ENCODE measurements at places on chromosomes 7 and 10.

DNA sequence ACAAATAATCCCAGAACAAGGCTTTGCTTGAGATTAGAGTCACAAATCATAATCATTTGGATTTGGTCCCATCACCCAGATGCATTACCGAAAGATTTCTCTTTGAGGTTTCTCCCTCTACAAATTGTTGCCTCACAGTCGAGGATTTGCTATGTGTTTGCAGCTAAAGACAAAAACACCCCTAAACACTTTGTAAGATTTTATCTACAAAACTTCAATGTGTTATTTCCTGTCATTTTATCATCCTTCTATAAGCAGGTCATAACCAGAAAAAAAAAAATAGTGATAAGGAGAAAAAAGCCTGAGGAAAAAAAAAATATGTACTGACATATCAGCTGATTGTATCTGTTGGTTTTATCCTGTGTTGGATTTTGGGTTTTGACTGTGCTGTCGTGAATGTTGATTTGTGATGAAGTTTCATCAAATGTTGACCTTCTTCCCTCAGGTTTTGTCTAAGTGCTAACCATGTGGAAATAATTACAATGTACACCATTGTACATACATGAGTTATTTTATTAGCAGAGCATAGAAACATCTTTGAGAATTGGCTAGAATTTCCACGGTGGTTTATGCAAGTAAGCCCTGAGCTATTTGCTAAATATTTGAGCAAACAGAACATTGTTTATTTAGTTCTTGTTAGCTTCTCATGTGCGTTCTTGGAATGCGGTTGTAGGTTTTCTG lies 274.4 kb downstream of the NEBL start:
- no peak for DNase-seq

- DNase-seq, result no peak
Observed at GRCh38 chr10:110568055-110568735, 700 bp downstream of the SMC3 start.

DNA sequence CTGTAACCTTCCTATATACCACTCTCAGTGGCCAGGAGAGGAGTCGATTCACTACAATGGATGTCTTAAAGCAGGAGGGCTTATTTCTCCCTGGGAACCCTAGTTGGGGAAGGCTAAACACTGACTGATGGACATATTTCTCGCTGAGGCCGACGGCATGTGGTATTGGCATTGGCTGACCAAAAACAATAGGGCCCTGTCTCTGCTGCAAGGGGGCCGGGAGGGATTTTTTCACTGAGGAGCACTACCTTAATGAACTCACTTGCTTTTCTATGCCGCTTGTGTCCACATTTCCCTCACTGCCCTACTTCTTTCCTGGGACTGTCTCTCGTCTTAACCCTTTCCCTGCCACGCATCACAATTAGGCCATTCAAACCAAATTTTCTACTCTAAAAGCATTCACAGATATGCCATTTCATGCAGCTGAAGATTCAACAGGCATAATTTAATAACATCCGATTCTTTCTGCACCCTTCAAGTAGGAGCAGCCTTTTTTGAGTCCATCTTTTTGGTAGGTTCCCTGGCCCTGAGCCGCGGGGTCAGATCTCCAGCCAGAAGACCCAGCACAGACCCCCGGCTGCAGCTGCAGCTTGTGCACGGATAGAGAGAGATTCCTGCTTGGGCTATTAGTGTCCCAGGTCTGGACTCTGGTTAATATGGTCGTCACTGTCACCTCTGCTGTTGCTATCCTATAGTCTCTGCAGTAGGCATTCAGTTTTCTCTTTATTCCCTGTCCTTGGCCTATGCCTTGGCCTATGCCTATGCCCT lies 118.7 kb downstream of the HIPK2 start:
- no peak for DNase-seq

DNA sequence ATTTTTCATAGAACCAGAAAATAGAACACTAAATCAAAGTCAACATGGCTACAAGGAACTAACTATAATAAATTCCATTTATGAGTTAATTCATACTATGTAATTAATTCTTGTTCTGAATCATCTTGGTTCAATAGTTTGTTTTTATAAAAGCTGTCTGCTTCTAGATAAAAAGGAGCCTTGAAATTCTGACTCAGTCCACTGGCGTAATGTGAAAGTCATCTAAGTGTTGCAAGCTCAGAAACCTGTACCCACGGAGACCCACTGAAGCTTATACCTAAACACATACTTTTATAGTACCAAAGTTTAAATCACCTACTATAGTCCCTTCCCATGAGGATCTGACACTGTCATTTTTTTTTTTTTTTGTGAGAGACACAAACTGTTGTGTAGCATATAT lies 489.4 kb downstream of the SEMA3D start:
- DNase-seq, result no peak

DNA sequence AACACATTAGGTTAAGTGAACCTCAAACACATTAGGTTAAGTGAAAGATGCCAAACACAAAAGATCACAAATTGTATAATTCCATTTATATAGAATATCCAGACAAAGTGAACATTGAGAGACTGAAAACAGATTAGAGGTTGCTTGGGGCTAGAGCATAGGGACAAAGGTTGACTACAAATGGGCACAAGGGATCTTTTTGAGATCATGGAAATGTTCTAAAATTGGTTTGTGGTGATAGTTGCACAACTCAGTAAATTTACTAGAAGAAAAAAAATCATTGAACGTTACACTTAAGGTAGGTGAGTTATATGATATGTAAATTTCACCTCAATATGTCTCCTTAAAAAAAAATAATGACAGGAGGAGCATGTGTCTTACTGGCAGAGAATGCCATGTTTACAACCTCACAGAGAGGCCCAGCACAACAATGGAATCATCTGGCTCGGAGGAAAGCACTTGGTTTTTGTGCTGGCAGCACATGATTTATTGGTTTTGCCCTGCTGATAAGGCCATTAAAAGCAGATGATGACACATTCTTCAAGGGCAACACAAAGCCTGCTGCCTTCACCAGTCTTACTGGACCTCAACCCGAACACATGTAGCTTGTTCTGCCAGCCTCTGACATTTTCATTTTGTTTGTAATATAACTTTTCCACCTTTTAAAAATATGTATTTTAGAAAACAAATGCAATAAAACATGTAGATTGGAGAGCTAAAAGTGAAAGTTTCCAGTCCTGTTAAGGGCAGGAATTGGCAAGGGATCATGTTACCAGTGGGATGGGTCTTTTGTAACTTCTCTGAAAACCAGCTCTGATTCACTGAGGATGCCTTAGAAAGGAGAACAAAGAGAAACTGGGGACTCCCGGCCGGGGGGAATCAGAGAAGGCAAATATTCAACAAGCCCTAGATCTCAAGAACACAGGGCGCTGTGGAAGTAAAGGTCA lies 11.9 kb upstream of the LMOD2 start:
- no peak for DNase-seq

All from DMS79 treated with DMSO at 0.1 percent for 48 hours (cell line).